Activated CD4-positive, alpha-beta T cell treated with anti-CD3 and anti-CD28 coated beads, Interleukin-2, amount 10 ng/mL, durations not matched to agents 7 days and 5 days (primary cell): ENCODE measurements at places on chromosomes 2 and 18. TPM values are rescaled to one million over a fixed set of nuclear protein-coding genes. Genes with fewer than 3 reads are reported as not detected.

The TCF4 gene
- 1.7 TPM for total RNA-seq

The CXCR4 gene
- 147 TPM for total RNA-seq

The ACTR2 gene
- total RNA-seq: 502 TPM

DNA sequence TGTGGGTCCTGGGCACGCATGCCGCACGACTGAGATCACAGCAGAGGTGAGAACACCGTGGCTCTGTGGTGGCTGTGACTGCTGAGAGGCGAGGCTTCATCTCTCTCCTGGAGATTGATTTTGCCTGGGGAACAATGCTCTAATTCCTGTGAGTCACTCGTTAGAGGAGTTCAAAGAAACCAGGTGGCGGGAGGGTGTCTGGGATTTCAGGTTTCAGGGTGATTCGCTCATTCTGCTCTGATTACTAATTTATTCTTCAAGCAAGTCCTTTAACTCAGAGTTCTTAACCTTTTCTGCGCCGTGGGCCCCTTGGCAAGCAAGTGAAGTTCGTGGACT, 56.3 kb downstream of the GLI2 start:
- DNase-seq: no peak
- no peak overlapping the region for H3K27ac ChIP-seq
- H3K4me1 ChIP-seq: no peaks in the 10 kb centered on the region
- no peak overlapping the region for H3K4me3 ChIP-seq

DNA sequence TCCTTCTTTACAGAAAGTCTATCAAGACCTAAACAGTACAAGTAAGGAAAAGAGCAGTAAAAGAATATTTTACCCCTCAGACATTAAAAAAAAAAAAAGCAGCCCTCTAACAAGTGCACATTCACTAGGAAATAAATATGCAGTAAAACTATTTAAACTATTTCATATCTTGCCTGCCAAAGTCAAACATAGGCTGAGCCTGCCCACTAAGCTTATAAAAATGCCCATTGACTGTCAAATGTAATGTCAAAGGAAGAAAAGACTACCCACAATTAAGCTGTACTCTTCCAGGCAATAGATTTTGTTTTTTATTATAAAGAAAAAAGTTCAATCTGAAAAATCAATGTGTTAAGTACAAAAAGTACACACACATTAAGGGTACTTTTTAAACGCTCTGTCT, 11.8 kb downstream of the ALS2 start:
- H3K27me3 ChIP-seq: no peaks in the 10 kb centered on the region
- no peak for DNase-seq
- peaks cover 5% of the 10 kb centered on the region for H3K36me3 ChIP-seq

DNA sequence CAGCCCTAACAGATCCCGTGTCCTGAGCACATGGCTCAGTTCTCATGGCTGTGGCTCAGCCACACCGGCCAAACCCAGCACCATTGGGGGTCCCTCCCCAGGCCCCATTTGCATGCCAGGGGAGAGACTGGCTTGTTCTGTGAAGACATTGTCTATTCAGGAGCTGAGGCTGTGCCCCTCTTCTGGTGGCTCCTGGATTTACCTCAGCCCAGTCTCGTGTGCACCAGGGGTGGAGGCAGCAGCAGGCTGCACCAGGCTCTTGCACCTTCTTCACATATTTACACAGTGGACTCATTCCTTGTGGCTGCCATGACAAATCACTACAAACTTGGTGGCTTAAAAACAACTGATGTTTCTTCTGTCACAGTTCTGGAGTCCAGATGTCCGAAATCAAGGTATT, 92.4 kb upstream of the ITGA6 start:
- DNase-seq: no peak
- H3K36me3 ChIP-seq: no peaks in the 10 kb centered on the region
- no peaks in the 10 kb centered on the region for H3K27me3 ChIP-seq
- peaks cover 11% of the 10 kb centered on the region for H3K4me1 ChIP-seq

DNA sequence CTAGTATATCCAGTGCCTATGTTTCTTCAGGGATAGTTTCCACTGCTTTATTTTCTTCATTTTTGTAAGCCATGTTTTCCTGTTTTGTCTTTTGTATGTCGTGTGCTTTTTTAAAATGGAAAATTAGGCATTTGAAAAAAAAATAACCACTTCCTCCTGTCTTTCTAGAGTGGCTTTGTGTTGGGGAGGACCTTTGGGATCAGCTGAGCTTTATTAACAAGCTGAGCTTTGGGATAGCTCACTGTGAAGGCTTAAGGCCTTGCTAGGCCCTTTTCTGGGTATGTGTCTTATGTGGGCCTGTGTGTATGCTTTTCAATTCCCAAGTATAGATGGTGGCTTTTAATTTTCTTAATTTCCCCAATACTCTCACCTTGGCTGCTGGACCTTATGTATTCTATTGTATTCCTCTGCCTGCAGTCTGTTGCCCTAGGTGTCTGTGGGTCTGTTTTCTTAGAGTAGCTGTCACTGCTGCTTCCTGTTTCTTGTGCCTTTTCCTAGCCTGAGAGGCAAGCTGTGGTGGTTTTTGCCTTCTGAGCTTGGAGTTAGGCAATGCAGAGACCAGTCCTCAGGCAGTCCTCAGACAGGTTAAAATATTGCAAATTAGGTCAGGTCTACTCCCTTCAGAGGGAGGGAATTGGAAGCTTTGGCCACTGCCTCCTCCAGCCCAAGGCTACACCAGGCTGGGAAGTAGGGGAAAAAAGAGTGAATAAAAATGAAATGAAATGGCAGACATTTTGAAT, 134.7 kb downstream of the LDLRAD4 start:
- H3K27me3 ChIP-seq: no peaks in the 10 kb centered on the region
- H3K4me3 ChIP-seq: no peak overlapping the region
- peaks cover 26% of the 10 kb centered on the region for H3K36me3 ChIP-seq
- H3K4me1 ChIP-seq: peaks cover 17% of the 10 kb centered on the region

GRCh38 chr2:149158957-149159356, 120.5 kb downstream of the LYPD6B start:
- H3K36me3 ChIP-seq: no peaks in the 10 kb centered on the region
- H3K4me3 ChIP-seq: no peak overlapping the region
- H3K27ac ChIP-seq: no peak overlapping the region
- H3K4me1 ChIP-seq: peaks cover 11% of the 10 kb centered on the region
- peaks cover 27% of the 10 kb centered on the region for H3K27me3 ChIP-seq
- no peak for DNase-seq
